Progenitor cell of endocrine pancreas (in vitro differentiated cells): ENCODE measurements at places on chromosomes 2 and 18. TPM values are rescaled to one million over a fixed set of nuclear protein-coding genes. Genes with fewer than 3 reads are reported as not detected.

GRCh38 chr18:75204269-75204731 is 4.6 kb downstream of the PTGR3 start:
- no peak overlapping the region for H3K27ac ChIP-seq
- peaks cover 18% of the 10 kb centered on the region for H3K27me3 ChIP-seq
- peaks cover 8% of the 10 kb centered on the region for H3K36me3 ChIP-seq

GRCh38 chr2:60486067-60486466 is 67.4 kb downstream of the BCL11A start:
- H3K27ac ChIP-seq = no peak overlapping the region
- DNase-seq = no peak
- no peak overlapping the region for H3K4me3 ChIP-seq
- peaks cover 21% of the 10 kb centered on the region for H3K4me1 ChIP-seq
- peaks cover 2% of the 10 kb centered on the region for H3K27me3 ChIP-seq

DNA sequence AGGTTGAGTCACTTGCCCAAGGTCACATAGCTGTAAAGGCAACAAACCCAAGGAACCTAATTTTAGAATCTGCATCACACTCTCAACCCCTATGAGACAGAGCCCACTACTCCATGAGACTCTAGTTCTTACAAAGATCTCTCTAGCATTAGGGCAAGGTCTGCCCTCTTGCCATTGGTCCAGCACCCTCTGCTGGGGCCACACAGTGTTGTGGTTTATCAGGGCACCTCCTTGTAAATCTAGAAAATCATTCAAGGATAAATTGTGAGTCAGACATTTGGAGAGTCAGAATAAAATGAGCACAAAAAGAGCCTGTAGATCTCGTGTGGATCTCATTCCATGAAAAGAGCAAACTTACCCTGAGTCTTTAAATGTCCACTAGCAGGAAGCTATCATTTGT is 91.2 kb downstream of the SLC8A1 start:
- no peak for DNase-seq
- no peak overlapping the region for H3K4me3 ChIP-seq
- no peaks in the 10 kb centered on the region for H3K27me3 ChIP-seq
- H3K27ac ChIP-seq = no peak overlapping the region
- no peaks in the 10 kb centered on the region for H3K36me3 ChIP-seq

GRCh38 chr2:136065384-136065783 is 52.6 kb downstream of the CXCR4 start:
- H3K4me1 ChIP-seq = peaks cover 27% of the 10 kb centered on the region
- no peaks in the 10 kb centered on the region for H3K27me3 ChIP-seq
- DNase-seq = no peak
- H3K4me3 ChIP-seq = no peak overlapping the region

GRCh38 chr18:48142994-48143393 is 212.5 kb upstream of the SMAD2 start:
- DNase-seq = no peak
- no peak overlapping the region for H3K27ac ChIP-seq
- H3K36me3 ChIP-seq = no peaks in the 10 kb centered on the region
- H3K27me3 ChIP-seq = peaks cover 34% of the 10 kb centered on the region
- H3K4me1 ChIP-seq = peaks cover 2% of the 10 kb centered on the region

DNA sequence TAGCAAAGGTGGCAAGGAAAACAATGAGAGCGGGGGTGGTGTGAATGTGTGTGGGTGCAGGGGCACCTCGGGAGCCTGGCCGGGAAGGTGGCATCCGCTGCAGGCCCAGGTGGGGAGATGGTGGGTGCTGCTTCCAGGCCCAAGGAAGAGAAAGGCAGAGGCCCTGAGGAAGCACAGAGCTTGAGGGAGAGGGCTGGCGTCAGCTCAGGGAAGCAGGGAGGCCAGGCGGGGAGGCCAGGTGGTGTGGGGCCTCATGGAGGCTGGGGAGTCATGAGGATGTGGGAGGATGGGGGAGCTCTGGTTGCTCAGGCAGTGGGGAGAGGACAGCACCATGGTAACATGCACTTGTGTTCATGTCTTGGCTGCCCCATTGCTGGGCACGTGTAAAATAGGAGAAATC is 43.3 kb downstream of the AGAP1 start:
- no peaks in the 10 kb centered on the region for H3K36me3 ChIP-seq
- H3K4me1 ChIP-seq = peaks cover 13% of the 10 kb centered on the region
- no peaks in the 10 kb centered on the region for H3K27me3 ChIP-seq
- no peak overlapping the region for H3K4me3 ChIP-seq
- H3K27ac ChIP-seq = no peak overlapping the region
- DNase-seq = no peak

DNA sequence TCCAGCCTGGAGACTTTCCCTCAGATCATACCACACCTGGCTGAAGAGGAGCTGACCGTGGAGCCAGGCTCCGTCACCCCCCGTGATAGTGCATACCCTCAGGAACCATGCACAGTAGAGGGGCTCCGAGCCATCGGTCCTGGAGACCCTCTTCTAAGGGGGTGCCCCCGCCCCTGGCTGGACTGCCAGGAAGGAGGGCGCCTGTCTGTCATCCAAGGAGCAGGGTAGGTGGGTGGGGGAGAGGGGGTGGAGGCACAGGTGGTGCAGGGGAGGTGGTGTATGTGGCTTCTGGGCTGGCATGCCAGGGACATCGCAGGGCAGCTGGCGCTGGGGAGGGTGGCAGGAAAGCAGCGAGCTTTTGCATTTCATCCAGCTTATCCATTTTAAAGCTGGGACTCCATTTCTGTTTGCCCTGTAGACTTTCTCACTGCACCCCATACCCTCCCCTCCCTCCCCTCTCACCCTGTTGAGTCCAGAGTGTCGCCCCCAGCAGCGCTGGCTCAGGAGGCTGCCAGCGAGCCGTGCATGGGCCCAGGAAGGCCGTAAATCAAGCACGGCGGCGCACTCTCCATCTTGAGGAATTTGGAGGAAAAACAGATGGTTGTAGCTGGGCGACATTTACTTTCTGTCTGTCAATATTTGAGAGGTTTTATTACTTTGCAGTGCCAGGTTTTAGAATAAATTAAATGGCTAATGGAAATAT is 56.2 kb upstream of the HS6ST1 start:
- H3K4me1 ChIP-seq = peaks cover 17% of the 10 kb centered on the region
- H3K4me3 ChIP-seq = no peak overlapping the region
- no peak overlapping the region for H3K27ac ChIP-seq
- H3K27me3 ChIP-seq = peaks cover 27% of the 10 kb centered on the region
- DNase-seq = no peak

GRCh38 chr2:200383380-200384110 is 77.1 kb downstream of the SPATS2L start:
- H3K4me1 ChIP-seq = peaks cover 40% of the 10 kb centered on the region
- peaks cover 5% of the 10 kb centered on the region for H3K36me3 ChIP-seq
- no peak overlapping the region for H3K4me3 ChIP-seq
- H3K27me3 ChIP-seq = no peaks in the 10 kb centered on the region
- no peak for DNase-seq

- no peak overlapping the region for H3K27ac ChIP-seq
- DNase-seq = no peak
- no peaks in the 10 kb centered on the region for H3K4me1 ChIP-seq
- H3K4me3 ChIP-seq = no peak overlapping the region
- no peaks in the 10 kb centered on the region for H3K36me3 ChIP-seq
These were observed 8.0 kb upstream of the GALNT1 start for GRCh38 chr18:35573531-35573930.

DNA sequence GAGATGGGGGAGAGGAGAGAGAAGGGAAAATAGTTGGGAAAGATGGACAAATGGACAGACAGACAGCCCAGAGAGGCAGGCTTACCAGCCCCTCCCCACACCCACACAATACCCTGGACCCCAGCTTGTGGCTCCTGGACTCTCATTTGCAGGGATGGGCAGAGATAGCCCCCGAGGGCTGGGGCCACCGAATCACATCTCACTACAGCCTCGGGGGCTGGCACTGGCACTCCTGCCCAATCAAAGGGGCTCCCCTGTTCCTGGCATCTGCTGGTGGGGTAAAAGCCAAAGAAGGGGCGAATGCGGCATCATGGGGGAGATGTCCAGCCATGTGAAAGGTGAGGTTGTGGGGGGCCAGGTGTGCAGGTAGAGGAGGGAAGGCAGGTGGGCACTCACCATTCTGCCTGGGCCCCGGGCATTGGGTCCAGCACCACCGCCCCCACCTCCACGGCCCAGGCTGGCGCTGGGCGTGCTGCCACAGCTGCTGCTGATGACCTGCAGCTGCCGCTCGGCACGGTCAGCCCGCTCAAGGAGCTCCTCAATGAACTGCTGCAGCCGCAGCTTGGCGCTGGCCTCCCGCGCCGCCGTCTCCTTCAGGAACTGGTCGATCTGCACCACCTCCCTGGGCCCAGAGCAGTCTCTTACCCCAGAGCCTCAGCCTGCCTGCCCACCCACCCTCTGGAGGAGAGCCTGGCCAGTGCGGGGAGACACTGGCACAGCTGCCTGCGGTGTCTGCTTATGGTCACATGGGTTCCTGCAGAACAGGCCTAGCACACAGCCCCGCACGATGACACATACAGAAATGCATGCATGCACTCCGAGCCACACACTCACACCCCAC is 18.0 kb downstream of the FBXO41 start:
- DNase-seq = no peak
- H3K4me1 ChIP-seq = peaks cover 3% of the 10 kb centered on the region
- no peak overlapping the region for H3K27ac ChIP-seq
- H3K27me3 ChIP-seq = peaks cover 40% of the 10 kb centered on the region
- no peaks in the 10 kb centered on the region for H3K36me3 ChIP-seq
- H3K4me3 ChIP-seq = no peak overlapping the region

DNA sequence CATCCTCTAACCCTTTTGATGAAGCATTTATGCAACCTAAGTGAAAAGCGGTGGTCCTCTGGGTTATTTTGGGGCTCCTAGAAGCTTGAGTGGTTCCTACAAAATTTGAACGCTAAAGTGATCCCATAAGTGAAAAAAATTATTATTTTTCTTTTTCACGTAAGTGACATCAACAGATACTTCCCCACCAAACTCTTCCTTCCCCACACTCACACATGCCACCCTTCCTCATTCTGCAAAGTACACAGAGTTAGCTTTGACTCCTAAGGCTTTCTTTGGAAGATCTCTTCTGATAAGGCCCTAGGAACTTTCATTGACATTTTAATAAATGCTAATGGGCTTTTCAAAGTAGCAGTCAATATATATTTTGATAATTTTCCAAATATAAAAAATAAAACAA is 109.7 kb downstream of the DOCK10 start:
- no peak for DNase-seq
- no peaks in the 10 kb centered on the region for H3K36me3 ChIP-seq
- no peak overlapping the region for H3K27ac ChIP-seq
- peaks cover 5% of the 10 kb centered on the region for H3K4me1 ChIP-seq
- H3K27me3 ChIP-seq = no peaks in the 10 kb centered on the region

The RNF103 gene
- total RNA-seq = 22.3 and 22.8 TPM in 2 replicates

The DSC3 gene
- 1.2 TPM in 2 replicates for total RNA-seq

The CRYGD gene
- total RNA-seq = not detected in 2 replicates

The MAL gene
- total RNA-seq = not detected in 2 replicates

The DSG4 gene
- total RNA-seq = not detected in 2 replicates

The PSMD14 gene
- total RNA-seq = 55.2 and 58.2 TPM in 2 replicates

The CYP27A1 gene
- 15.1 and 16.4 TPM in 2 replicates for total RNA-seq

The CD28 gene
- not detected in 2 replicates for total RNA-seq
